Right lung (tissue), 10 donors: ENCODE measurements at places on chromosomes 6 and 20.
A peak's percentile ranks its signal among the peaks of the same experiment; 100 is the strongest.

DNA sequence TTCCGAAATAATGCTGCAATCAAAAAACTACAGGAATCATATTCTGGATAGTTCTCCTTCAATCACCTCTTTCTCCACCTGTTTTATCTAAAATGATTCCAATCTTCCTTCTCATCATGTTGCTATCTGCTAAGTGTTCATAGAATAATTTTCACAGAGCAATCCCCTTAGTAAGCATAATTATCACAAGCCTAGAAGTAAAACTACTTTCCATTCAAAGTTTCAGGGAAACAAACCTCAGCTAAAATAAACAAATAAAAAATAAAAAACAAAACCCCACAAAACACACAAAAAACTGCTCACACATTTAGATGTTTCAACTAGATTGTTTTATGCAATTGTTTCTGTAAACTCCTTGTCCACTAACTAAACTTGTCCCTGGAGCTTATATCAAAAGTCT, 291.2 kb downstream of the PHACTR1 start:
- DNase-seq, result no peak

- DNase-seq, result no peak
Observed at GRCh38 chr6:164825386-164825785, 484.0 kb downstream of the C6orf118 start.

- DNase-seq, result no peak
Observed at GRCh38 chr6:52779237-52779636, 16.0 kb upstream of the GSTA2 start.

- no peak for DNase-seq
Observed at GRCh38 chr6:136614994-136615393, 64.8 kb upstream of the MAP7 start.

DNA sequence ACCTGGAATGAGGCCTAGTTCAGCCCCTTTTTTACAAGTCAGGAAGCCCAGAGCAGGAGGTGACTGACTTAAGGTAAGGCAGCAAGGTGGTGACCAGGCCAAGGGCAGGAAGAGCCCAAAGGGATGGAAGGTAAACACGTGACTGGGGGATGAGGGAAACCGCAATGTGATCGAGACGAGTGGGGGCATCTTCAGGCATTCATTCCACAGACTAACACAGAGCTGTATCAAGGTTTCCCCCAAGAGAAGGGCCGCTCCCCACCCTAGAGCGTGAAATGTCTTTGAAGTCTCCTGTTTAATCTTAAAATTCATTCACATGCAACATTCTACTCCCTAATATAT, 76.3 kb upstream of the PIM1 start:
- no peak for DNase-seq

GRCh38 chr6:156840606-156841005, 63.4 kb downstream of the ARID1B start:
- DNase-seq, result no peak

DNA sequence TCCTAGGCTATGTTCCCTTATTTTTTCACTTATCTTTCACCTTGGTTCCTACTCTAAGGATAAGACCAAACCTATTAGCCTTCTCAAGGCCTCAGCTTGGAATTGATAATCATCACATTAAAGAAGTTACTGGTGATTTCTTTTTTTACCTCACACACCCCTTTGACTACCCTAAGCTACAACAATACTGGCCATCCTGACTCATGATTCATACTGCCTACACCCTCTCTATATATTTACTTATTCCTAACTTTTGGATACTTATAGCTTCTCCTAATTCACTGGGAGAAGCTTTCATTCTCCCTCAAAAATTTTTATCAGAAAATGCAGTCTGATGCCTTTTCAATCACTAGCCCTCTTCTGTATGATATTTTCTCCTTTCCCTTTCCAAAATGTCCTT, 256.1 kb downstream of the TBX18 start:
- no peak for DNase-seq

DNA sequence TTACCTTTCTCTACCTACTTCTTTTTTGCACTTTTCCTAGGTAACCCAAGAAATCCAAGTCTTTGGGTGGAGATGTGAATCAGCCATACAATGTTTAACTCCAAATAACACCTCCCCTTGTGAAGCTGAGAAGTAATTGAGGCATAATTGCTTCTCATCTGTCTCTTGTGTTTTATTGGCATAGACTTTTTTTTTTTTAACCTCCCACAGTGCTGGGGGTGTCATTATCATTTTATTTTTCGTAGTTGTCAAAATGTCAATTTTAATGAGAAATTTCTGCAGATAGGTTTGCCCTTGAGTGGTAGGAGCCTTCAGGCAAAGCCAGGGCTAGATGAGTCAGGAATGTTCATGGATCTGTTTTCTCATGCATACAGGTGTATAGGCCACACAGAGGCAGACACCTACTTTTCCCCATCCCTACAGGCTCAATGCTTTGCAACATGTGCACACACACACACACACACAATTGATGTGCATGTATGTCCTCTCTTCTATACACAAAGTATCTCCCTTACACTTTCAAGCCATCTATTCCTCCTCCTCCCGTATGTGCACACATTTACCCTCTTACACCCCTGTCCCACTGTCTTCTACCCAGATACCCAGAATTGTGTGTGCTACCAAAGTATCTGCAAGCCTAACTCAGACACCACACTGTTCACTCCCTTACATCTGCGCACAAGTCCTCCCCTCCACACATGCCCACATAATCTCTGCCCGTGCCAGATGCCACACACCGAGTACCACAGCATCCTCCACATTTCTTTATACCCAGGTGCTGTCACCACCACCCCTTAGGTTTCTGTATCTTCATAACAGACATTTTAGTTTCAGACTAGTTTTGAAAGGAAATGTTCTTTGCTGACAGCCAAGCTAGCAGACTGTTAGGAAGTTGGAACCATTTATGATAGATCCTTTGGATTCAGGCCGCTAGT, 22.0 kb downstream of the RALY start:
- DNase-seq, result no peak

- DNase-seq, result no peak
Observed at GRCh38 chr6:23663096-23663495, 462.9 kb upstream of the NRSN1 start.

DNA sequence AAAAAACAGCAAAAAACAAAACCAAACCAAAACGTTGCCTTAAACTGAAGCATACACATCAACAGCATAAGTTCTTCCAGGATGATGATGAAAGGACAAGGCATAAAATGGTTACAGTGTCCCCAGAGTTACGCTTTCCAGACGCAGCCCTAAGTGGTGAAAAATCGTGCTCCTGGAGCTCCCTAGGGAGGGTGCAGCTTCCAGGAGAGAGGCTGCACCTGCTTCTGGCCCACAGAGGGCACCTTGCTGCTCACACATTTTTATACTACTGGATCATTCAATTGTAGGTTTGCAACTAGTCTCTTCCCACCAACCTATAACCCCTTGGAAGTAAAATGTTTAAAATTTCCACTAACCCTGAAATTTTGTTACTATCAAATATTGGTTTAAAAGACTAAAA, 115.0 kb downstream of the PRKN start:
- DNase-seq, result no peak

DNA sequence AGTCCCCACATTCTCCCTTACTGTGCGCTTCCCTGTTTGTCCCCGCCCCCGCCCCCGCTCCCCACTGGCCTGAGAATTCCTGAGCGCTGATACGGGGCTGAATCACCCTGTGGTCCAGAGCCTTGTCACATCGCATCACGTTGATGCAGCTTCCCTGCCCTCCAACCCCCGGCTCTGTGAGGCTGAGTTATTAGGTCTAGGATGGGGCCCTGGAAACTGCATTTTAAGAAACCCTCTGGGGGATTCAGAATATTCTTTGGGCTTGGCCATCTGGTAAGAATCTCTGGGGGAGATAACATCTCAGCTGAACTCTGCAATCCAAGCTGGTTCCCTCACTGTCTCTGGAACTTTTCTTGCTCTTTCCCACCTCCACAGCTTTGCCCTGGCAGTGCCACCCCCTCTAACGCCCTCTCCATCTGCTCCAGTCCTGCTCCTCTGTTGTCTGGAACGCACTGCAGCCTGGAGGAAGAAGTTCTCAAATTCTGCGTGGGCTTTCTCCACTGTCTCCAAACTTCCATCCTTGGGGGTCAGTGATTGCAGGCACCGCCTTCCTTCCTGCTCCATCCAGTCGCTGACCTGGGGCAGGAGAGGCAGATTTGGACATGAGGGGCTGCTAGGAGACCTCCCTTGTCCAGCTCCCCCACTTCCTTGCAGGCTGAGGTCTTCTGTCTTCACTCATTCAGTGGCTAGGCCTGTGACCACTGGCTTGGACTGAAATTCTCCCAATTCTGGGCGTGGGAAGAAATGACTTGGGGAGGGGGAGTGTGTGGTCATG, 42.6 kb downstream of the KIAA1755 start:
- DNase-seq, result no peak

- no peak for DNase-seq
Observed at GRCh38 chr6:21367148-21367547, 226.4 kb upstream of the SOX4 start.

DNA sequence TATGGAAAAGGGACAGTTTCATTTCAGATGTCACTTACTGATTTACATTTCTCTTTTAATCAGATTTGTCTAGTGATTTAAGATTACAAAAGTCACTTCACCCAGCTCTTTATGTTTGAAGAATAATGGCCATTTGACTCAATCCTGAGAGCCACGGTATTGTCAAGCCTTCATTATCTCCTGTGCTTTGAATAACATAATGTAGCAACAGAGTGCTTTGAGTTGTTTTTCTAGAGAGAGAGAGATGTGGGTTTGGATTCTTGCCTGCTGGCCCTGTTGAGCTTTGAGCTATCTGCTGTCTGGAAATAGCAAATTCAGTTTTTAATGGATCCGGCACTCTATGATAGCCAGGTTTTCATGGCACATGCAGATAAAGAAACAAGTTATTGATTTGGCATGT, 478.4 kb upstream of the SOX4 start:
- DNase-seq, result no peak

- peak; percentile 75 for DNase-seq
Observed at GRCh38 chr20:50304501-50304856, 113.8 kb downstream of the CEBPB start.

DNA sequence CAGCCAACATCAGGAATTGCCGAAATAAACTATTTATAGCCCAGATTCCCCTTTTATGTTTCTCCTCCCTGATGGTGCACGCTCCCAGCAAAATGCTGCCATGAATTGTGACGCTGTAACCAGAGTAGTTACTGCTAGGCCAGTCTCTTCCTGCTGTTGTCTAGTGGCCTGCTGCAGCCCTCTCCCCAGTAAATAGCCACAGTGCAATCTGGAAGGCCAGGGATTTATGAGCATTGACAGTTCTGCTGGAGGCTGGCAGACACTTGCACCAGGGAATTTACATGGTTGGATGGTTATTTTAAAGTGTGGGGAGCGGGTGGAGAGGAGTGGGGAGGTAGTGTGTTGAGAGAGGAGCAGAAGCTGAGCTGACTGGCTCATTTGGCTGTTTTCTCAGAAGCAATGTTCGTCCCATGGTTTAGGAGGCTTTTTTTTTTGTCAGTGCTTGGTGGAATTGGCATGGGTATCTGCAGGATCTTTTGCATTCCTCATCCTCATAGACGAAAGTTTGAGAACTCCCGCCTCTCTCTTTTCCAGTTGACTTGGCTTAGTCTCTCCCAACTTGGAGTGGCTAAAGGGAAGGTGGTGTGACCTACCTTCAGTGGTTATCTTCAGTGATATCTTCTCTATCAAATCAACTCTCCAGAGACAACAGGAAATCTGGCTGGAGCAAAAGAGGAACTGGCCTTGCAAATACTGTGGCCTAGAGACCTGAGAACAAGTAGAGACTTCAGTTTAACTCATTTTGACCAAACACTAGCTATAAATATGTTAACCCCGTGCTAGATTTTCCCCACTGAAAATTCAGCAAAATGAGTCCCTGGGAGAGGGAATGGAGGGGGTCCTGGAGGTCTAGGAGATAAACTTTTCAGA, 99.3 kb upstream of the VSTM2L start:
- no peak for DNase-seq

DNA sequence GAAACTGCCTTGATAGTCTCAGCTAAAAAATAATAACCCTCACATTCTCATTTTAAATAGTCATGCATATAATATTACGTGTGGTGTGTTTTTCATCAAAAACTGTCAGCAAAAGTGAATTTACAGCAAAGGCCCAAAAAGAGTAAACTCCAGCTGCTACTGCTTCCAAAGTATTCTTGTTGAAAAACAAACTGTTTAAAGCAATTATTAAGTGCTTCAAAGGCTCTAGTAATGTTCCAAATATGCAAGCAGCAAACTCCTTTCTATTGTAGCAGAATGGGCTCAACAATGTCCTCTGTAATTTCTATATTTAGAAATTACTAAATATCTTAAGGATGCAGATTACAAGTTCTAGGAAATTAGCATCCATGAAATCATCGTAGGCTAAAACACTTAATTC, 280.0 kb upstream of the TBX18 start:
- DNase-seq, result no peak

DNA sequence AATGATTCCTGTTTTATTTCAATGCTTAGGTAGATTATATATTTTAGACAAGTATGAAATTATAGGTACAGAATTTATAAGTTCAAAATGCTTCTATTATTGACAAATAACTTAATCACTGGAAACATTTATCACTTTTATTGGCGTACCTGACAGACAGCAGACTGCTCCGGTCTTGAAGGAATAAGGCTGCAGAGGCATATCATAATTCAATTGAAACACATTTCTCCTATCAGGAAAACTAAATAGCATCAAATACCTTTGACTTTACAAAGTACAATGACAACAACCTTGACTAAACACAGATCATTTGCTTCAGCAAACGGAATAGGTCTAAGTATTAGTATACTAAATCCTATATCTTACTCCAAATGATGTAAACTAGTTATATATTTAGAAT, 91.3 kb downstream of the GRIK2 start:
- no peak for DNase-seq

DNA sequence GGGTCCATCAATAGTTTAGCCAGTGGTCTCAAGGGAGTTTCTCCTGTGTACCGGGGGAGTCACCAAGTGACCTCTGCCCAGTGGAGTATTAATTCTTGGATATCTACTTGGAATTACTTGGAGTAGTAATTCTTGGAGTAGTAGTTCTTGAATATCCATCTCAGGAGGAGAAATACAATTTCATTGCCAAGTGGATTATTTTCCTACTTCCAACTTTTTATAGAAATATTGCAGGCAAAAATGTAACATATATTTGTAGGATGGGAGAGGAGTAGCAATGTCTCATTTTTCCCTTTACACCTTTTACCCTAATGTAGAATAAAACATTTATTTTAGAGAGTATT, 91.6 kb upstream of the FAM184A start:
- no peak for DNase-seq

DNA sequence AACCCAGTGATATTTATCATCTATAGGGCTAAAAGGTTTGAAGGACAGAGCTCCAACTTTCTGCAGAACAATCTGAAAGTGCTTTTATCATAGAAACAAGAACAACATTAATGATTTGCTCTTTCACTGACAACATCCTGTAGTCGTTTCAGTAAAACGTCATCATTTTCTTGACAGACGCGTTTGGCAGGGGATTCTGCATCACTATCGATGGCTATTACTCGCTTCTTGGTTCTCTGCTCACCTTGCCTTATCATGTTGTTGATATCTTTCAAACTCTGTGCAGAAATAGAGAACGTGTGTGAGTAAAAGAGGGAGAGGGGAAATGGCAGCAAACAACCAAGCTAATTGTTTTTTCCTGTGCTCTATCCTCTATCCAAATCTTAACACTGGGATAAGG, 47.1 kb upstream of the SAMHD1 start:
- DNase-seq, result no peak
